ENCODE measurements at places on chromosomes 1 and 21.

DNA sequence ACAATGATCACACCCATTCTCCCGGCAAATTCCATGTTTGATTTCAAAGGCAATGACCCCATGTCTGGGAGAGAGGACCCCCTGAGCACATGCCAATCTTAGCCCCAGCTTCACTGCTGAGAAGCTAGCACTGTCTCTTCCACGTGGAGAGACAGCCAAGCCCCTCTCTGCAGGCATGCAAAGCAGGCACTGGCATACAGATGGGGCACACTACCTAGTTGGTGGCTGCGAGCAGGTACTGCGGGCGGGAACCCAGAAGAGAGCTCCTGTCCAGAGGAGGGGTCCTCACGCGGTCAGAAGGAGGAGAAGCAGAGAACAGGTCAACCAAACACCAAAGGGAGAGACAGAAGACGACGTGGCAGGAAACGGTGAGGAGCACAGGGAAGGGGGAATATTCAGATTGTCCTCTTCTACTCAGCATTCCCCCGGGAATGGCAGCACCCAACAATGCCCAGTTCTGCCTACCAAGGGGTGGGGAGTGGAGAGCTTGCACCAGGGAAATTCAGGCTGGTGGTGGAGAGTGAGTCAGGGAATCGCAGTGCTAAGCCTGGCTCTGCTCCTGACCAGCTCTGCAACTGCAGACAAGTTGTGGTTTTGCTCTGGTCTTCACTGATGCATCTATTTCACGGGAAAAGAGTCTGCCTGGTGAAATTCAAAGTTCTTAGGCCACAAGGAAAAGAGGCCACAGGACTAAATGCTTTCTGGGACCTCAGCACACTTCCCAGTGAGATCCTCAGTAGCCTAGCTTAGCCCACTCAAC lies 48.1 kb upstream of the GOLT1A start:
- DNase-seq = peak; percentile 88

DNA sequence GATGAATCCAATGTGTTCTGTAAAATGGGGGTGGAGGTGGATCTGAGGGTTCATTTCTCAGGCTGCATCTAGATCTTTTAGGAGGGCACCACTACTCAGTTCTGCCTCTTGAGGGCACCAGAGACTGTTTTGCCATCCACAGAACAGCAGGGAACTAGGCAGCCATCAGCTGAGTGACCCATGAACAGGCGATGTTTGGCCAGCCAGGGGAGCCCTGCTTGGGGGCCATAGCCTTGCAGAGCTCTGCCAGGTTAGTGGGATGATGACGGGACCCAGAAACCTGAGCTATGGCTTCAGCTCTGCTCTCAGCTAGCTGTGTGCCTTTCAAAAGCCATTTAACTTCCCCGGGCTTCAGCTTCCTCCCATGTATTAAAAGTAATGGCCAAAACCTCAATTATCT lies 13.4 kb upstream of the NOS1AP start:
- DNase-seq = peak; percentile 82

DNA sequence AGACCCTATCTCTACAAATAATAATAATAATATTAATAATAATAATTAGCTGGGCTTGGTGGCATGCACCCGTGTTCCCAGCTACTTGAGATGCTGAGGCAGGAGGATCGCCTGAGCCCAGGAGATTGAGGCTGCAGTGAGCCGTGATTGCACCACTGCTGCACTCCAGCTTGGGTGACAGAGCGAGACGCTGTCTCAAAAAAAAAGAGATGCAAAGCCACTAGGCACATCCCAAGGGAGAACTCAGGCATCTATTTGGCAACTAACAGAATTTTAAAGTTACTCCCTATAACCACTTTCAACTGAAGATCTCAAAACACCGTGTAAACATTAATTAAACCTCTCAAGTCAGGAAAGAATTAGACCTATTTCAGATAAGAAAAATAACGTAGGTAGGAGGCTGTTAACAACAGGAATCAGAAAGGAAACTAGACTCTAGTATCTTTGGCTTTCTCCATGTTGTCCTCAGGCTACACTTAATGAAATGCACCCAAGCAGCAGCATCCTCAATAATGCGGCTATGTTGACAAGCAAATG lies 3.7 kb downstream of the RNF19B start:
- DNase-seq = no peak

DNA sequence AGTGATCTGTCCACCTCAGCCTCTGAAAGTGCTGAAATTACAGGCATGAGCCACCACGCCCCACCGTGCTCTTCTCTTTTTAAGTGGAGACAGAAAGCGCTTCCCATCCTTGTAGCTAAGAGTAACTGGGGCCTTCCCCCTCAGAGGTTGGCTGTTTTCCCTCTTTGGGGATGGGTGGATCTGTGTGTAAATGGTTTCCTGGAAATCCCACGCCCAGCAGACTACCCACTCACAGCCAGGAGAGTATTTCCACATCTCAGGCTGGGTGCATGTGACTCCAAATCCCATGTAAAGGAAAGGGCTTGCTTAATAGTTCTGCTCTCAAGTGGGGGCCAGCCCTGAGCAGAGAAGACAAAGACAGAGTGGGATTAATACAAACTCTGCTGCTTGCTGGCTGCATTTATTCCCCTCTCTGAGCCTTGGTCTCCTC lies 19.6 kb upstream of the TCEA3 start:
- DNase-seq = peak; percentile 94

- peak; percentile 100 for DNase-seq
Measured at GRCh38 chr21:34836103-34836932, 167.5 kb downstream of the CLIC6 start.

GRCh38 chr1:112265931-112266330 lies 130.1 kb upstream of the CTTNBP2NL start:
- no peak for DNase-seq

DNA sequence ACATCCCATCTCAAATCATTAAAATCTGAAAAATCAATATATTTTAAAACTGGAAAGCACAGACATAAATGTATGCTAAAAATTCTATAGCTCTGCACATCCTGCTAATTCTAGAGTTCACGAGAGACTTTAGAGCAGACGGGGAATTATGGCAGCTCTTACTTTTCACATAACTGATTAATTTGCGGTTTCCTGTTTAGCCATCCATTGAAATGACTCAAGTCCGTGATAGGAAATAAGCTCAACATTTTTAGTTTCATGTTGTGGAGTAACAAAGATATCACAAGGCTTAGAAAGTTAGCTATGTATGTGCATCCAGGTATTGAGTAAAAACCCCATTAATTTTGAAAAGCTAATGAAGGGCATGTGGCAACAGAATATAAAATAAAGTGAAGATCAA lies 123.2 kb downstream of the SMYD2 start:
- DNase-seq = peak; percentile 60

GRCh38 chr21:32951041-32951440 lies 74.7 kb upstream of the OLIG2 start:
- no peak for DNase-seq

DNA sequence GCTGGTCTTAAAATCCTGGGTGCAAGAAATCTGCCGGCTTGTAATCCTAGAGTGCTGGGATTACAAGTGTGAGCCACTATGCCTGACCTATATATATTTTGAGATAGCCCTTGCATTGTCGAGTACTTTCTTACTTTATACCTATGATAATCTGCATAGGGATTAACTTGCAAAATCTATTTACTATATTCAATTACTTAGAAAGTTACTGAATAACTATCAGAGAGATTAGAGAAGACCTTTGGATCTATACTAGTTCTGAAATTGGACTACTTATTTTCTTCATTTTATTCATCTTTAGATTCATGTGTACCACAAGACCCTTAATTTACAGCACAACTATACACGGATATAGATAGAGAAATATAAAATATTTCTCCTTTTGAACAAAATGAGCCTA lies 1766.0 kb downstream of the NCAM2 start:
- no peak for DNase-seq

- DNase-seq = no peak
Measured at GRCh38 chr1:74579425-74579824, 67.0 kb upstream of the LRRC53 start.

DNA sequence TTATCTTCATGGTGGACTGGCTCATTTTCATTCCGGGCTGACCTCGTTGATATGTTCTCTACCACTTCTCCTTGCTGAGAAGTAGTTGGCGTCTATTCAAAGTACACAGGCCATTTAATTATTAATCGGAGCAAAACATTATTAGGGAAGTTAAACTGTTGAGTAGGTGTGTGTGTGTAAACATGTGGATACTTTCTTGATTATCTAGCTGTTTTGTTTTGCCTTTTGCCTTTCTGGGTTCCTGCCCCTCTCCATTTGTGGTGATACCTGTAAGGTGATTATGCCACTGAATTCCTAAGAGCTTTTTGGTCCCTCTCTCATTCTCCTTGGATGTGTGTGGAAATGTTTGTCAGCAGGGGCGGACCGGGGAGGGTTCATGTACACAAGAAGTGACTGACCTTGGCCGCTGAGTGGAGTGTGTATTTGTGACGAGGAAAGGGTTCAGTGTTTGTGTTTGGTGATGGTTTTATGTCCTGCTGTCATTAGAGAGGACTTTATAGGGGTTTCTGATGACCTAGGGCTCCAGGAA lies 56.6 kb upstream of the PPP2R5A start:
- DNase-seq = no peak

DNA sequence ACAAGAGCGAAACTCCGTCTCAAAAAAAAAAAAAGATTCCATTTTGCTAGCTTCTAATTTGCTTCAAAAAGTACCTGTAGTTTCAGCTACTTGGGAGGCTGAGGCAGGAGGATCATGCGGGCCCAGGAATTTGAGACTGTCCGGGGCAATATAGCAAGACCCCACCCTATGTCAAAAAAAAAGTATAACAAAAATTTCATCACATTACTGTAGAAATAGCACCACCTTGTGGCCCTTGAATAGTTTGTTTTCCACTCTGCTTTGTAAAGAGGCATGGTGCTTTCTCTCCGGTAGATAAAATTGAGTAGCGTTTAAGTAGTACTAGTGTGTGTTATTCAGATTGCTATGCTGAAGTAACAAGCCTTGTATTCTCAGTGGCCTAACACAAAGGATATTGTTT lies 18.2 kb upstream of the MSTO1 start:
- DNase-seq = peak; percentile 79

DNA sequence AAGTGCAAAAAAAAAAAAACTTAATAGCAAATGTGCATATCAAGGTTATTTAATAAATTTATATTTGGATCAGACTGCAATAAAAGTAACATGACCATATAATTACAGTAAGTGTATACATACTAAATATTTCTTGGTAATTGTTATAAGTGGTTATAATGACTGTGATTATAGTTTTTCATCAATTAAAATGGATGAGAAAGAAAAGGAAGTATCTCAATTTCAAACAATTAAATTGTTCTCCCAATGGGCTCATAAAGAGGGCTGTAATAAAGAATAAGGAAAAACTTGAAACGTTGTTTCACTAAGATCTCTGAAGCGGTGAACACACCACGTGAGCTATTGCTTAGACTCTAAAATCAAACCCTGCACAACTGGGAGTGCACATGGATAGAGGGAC lies 104.1 kb downstream of the CDC42BPA start:
- no peak for DNase-seq

DNA sequence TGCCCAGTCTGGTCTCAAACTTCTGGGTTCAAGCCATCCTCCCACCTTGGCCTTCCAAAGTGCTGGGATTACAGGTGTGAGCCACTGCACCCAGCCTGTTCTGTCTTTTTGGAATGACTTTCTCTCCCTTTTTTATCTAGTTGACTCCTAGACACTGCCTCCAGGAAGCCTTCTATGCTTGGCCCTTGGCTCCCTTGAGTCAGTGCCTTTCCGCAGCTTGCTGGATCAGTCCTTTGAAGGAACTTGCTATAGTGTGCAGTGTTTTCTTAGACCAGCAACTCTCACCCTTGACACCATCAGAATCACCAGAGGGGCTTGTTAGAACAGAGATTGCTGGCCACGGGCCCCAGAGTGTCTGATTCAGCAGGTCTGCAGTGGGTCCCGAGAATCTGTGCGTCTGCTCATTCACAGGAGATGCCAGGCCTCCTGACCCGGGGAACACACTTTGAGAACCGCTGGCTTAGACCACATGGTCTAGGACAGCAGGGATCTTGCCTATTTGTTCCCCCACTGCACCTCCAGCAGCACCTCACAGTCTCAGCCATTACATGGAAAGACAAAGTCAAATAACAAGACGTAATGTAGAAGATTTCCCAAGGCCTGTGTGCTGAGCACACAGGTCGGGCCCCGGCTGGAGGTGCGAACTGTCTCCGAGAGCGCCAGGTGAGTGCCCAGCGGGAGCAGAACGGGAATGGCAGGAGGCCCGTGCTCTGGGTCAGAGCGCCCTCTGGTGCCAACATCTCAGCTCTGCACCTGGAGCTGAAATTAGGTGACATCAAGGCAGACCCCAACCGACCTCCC lies 27.4 kb upstream of the CTPS1 start:
- peak; percentile 63 for DNase-seq

DNA sequence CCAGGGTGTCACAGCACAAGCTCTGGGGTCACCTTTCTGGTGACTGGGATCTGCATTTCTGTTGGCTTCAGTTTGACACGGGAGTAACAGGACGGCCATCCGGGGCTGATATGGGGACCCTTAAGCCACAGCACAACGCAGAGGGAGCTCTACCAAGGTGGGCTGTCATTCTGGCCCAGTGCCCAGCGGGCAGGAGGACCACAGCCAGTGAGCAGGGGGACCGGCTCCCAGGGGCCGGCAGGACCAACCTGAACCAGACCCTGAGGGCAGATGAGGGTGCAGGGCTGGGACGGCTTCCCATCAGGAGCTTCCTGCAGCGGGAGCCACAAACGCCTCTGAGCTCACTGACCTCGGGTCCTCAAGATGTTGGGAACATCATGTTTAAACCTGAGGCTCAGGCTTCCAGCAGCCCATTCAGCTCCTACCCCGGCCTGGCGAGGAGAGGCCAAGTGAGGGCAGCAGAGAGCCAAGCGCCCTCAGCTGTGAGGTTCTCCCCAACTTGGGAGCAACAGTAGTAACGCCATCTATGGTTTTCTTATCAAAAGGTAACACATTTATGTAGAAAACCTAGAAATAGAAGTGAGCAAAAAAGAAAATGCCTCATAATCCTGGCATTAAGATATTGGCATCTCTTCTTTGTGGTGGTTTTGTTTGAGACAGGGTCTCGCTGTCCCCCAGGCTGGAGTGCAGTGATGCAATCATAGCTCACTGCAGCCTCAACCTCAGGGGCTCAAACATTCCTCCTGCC lies 26.8 kb downstream of the TMEM201 start:
- peak; percentile 75 for DNase-seq

GRCh38 chr1:56068210-56068609 lies 511.2 kb downstream of the PLPP3 start:
- DNase-seq = no peak

DNA sequence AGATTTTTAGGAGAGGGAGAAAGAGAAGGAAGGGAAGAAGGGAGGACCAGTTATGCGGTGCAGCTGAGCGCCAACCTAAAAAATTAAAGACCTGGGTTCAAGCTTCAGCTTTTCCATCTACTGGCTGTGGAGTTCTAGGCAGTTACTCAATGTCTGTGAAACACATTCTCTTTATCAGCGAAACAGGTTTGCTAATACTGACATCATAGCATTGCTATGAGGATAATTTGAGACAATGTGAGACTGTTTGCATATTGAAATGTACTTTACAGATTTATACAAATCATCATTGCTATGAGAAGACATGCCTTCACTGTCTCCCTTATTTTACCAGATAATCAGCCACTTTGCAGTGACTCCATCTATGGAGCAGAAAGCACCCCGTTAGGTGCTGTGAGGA lies 222.9 kb upstream of the SGIP1 start:
- DNase-seq = peak; percentile 29
